Activated B cell treated with CpG ODN at 0.5 μM for 24 hours (primary cell): ENCODE measurements at places on chromosomes 5 and 9.

DNA sequence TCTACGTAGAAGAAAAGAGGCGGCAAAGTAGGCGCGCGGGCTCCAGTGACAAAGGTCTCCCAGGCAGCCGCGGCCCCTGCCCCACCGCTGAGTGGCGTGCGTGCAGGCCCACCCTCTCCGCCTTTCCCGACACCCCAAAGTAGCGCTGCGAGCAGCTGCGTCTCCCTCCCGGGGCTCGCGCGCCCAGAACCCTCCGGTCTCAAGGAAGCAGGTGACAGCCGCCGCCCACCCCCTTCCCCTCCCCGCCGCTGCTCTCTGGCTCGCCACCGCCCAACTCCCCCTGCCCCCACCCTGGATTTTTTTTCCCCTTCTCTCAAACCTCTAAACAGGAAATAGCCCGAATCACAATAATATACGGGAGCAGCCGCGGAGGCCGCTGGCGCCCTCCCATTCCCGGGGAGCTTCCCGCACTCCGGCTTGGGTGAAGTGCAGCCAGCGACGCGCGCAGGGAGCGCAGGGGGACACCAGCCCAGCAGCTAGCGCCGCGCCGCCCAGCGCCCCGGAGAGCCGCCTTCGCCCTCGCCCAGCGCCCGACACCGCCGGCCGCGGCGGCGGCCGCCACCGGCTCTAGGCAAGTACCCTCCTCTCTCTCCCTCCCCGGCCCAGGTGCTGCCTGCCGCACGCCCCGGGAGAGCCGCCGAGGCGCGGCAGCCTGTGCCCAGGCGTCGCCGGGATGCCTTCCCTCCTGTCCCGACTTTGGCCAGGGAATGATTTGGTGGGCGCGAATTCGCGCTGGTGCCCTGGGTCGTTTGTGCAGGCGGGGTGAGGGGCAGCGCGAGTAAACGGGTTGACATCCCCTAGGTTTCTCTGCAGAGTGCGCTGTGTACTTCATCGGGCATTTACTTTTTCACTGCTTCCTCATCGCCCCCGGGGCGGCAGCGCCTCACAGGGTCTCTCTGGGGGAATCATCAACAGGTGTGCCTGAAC, 52.7 kb upstream of the TJP2 start:
- DNase-seq = peak; percentile 45

- no peak for DNase-seq
Observed at GRCh38 chr9:127346584-127346983, 50.4 kb upstream of the SLC2A8 start.

- DNase-seq = no peak
Observed at GRCh38 chr9:4798281-4799032, 5.7 kb downstream of the RCL1 start.

DNA sequence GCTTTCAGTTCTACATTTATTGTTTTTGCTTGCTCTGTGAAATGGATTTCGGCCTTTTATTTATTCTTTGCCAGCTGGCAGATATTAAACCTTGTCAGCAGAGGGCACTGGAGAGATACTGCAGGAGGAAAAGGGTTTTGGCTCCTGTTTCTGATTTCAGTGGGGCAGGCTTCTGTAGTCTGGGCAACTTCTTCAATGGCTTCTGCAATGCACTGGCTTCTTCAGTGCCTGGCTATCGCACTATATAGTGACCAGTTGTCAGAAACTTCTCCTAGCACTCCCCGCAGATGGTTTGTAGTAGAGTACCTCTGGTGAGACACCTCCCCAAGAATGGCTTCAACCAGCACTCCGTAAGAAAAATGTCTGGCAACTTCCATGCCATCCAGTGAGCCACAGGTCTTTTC, 3.2 kb upstream of the NFX1 start:
- DNase-seq = no peak

DNA sequence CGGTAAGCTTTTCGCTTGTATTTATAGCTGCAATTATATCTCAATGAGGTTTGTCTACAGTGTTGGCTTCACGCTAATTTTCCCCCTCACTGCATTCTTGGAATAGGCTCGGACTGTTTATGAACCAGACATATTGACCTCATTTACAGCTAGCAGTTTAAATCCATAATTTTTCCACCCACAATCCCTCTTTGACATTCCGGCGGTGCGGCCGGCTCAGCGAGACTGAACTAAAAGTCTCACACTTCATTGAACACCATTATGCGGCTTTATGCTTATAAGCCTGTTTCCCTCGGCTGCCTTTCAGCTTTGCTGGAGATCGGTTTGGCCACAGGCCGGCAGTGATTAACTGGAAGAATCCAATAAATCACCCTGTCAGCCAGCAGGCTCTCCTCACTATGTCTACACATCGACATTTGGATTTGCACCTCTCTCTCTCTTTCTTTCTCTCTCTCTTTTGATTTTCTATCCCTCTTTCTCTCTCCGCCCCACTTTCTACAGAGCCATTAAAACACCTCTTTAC, 315.0 kb upstream of the TLE4 start:
- no peak for DNase-seq

GRCh38 chr9:1005043-1005667, 28.7 kb downstream of the DMRT3 start:
- no peak for DNase-seq

DNA sequence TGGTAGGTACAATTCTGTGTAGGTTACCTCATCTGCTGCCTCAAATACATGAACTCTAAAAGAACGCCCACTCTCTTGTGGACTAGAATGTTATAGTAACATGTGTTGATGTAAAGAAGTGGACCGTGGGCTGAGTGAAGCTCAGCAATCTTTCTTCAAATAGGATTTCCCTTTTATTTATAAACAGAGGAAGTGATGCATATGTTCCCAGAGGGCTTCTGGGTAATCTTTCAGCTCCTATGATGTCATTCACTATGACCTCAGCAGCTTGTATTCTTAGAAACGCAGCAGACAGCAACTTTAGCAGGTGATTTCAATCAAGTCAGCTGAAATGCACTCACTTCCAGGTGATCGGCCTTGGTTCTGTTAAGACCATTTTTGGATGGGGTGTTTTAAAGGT, 14.4 kb downstream of the F2RL2 start:
- no peak for DNase-seq

- DNase-seq = no peak
Observed at GRCh38 chr5:176851871-176852658, 41.7 kb downstream of the UNC5A start.

DNA sequence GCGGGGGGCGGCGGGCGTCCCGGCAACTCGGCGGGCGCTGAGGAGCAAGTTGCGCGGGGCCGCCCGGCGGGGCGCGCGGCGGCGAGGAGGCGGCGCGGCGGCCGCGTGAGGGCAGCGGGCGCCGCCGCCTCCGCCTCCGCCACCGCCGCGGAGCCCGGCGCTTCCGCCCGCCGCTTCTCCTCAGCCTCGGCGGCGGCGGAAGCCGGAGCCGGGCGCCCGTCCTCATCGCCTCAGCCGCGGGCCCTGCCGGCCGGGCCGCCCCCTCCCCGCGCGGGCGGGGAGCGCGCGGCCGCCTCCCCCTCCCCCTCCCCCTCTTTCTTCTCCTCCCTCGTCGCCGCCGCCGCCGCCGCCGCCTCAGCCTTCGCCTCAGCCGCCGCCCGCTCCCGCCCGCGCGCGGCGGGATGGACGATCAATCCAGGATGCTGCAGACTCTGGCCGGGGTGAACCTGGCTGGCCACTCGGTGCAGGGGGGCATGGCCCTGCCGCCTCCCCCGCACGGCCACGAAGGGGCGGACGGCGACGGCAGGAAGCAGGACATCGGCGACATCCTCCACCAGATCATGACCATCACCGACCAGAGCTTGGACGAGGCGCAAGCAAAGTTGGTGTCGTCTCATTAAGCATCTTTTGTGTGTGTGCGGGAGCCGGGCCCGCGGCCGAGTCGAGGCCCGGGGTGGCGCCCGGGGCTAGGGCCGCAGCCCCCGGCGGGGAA, at the start of gene PBX3:
TSS of gene PBX3 (plus strand) at position 321 of the 712 bp plus-strand sequence.
- peak; percentile 65 for DNase-seq

DNA sequence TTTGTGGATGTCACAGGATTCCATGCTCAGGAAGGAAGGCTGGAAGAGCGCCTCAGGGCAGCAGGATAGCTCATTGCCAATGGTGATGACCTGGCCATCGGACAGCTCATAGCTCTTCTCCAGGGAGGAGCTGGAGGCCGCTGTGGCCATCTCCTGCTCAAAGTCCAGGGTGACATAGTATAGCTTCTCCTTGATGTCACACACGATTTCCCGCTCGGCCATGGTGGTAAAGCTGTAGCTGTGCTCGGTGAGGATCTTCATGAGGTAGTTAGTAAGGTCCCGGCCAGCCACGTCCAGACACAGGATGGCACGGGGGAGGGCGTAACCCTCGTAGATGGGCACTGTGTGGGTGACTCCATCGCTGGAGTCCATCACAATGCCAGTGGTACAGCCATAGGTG, 24.3 kb upstream of the RAPGEF6 start:
- DNase-seq = no peak

DNA sequence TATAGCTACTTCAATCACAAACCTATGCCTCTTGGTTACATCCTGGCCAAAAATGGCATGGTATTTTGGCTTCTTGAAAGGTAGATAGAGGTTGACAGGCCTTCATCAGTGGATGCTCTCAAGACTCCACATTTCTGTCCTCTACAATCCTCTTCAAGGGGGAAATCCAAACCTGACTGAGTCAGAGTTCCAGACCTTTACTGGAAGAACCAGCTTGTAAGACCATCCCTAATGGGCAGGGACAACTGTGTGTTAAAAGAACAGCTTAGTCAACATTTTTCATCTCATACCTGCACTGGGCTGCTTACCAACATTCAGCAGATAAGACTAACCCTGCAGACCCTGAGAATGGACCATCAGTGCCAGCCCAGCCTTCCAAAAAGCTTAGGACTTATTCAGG, 155.7 kb downstream of the CDK5RAP2 start:
- DNase-seq = no peak

DNA sequence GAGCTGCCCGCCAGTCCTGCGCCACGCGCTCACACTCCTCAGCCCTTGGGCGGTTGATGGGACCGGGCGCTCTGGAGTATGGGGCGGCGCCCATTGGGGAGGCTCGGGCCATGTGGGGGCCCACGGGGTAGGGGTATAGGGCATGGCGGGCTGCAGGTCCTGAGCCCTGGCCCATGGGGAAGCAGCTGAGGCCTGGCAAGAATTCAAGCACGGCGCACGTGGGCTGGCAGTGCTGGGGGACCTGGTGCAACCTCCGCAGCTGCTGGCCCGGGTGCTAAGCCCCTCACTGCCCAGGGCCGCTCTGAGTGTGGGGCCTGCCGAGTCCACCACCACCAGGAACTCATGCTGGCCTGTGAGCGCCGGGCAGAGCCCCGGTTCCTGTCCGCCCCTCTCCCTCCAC, 229.6 kb upstream of the ZNF608 start:
- DNase-seq = no peak

GRCh38 chr5:169956756-169957155, 23.5 kb downstream of the INSYN2B start:
- DNase-seq = no peak

- no peak for DNase-seq
Observed at GRCh38 chr9:134516464-134516863, 125.1 kb upstream of the COL5A1 start.

DNA sequence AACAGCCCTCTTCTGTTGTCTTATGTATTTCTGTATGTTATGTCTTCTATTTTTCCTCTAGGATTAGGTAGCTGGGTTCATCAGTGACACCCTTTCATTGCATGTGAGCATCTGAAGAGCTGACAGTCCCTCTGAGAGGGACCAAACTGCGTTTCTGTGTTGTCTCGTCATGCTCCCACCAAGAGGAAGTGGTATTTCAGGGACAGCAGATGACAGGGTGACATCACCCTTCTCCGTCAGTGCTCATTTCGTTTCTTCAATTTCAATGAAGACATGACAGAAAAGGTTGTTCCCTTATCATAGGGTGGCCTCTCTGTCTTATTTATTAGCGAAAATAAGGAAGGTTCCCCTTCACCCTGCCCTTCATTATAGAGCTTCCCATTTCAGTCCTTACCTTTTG, 225.9 kb upstream of the NR4A3 start:
- no peak for DNase-seq

GRCh38 chr9:137352511-137353222, 50.6 kb upstream of the NRARP start:
- no peak for DNase-seq

DNA sequence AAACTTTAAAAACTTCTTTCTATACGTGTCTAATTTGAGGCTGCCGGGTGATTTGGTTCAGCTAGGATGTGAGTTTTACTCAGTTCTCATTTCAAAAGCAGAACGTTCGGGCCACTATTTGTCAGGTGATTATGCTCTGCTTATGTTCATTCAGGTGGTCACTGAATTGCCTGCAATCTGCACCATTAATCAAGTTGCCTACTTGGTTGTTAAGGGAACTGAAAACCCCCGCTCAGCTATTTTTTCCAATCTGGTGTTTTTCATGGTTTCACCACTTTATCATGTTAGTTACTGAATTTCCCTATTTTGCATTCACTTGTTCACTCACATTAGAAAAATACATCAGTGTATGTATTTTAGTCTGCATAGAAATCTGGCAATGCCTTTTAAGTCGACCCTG, 523.0 kb downstream of the CSNK1G3 start:
- no peak for DNase-seq

GRCh38 chr5:117245130-117245529, 670.5 kb upstream of the SEMA6A start:
- no peak for DNase-seq

GRCh38 chr5:181044093-181044599, 4.1 kb downstream of the BTNL9 start:
- DNase-seq = no peak

DNA sequence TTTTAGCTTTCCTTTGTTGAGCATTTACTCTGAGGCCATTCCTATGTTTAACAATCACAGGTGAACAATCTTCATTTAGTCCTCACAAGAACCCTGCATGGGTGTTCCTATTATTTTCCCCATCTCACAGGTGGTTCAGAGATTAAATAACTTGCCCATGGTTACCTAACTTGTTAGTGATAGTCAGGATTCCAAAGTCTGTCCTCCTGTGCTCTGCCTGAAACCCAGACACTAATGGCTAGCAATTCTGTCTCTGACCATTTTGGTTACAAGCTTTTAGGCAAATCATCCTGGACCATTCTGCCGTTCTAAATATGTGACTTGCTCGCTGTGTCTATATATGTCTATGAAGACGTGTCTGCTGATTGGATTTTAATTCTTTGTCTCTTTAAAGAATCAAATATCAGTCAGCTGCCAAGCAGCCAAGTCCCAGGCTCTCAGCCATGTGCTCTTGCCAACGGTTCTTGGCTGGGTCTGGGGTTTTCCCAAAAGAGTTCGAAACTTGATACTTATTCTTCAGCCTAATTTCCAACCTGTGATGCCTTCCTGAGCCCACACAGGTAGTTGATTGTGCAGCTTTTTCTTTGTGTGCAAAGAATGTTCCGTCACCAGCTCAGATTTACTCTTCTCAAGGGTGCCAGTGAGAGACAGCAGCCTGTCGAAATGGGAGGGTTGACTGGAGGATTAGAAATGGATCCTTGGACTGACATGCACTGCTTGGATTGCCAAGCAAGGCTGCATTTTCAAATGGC, 121.7 kb downstream of the NREP start:
- no peak for DNase-seq

DNA sequence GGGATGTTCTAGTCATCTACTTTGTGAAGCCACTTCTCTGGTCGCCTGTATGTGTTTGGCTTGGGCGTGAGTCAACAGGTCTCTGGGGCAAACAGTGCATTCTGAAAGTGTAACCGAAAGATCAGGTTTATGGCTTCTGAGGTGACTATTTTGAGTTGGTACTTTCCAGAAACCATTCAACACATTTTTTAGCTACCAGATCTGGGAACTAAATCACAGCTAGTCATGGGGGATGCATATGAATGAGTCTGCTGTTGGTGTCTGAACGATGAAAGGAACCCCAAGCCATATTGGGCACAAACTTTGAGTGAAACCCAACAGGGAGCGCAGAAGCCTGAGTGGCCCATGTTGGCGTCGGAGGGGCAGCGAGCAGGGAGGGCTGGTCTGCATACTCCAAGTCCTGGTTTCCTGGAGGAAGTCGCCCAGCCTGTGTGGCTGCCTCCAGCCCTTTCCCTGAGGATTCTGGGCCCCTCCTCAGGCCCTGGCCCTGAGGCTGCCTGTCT, 35.3 kb downstream of the UBE2QL1 start:
- no peak for DNase-seq
